ENCODE measurements at places on chromosomes 7 and 10.

DNA sequence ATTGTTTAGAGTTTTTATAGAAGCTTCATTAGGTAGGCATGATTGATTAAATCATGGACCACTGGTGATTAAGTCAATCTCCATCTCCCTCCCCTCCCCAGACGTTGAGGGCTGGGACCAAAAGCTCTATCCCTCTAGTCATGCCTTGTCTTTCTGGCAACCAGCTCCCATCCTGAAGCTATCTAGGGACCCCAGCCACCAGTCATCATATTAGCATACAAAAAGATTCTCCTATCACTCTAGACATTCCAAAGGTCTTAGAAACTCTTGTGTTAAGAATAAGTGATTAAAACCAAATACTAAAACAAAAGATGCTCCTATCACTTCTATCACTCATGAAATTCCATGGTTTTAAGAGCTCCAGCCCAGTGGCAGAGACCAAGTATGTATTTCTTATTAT is 178.2 kb downstream of the RAPGEF5 start:
- DNase-seq, result no peak

DNA sequence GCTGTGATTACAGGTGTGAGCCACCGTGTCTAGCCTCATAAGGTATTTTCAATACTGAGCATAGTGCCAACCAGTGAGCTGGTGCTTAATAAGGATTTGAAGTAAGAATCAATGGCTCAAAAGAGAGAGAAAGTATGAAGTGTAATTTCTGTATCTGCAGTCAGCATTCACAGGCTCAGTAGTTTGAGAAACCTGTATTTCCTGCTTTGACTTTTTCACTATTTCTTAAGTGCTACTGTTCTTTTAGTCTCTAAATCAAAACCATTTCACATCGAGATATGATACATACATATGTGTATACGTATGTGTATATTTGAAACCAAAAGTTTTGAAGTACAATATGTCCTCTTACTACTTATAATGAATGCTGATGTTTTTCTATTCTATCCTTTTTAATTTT is 189.9 kb downstream of the PPP1R9A start:
- no peak for DNase-seq

DNA sequence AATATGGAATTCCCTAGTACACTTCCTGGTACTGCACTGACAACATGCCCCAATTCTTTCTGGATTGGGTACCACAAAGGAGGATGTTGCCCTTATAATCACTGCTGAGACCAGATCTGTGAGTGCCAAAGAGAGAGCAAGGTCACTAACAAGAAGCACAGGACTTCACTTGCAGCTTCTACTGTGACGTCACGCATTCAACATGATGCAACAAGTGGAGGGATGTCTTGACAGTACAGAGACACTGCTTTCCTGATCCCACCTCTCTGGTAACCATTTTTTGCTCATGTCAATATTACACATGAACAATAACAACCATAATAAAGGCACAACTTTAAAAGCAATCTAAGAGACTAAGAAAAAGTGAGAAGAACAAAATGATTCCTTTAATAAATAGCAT is 414.1 kb upstream of the LRRN3 start:
- DNase-seq, result no peak

GRCh38 chr10:71868192-71868697 is 17.2 kb upstream of the PSAP start:
- DNase-seq, result peak; percentile 96

GRCh38 chr7:135077642-135078041 is 70.2 kb upstream of the TMEM140 start:
- DNase-seq, result no peak

- no peak for DNase-seq
Measured at GRCh38 chr10:97736403-97736901, 476 bp upstream of the ZFYVE27 start.

DNA sequence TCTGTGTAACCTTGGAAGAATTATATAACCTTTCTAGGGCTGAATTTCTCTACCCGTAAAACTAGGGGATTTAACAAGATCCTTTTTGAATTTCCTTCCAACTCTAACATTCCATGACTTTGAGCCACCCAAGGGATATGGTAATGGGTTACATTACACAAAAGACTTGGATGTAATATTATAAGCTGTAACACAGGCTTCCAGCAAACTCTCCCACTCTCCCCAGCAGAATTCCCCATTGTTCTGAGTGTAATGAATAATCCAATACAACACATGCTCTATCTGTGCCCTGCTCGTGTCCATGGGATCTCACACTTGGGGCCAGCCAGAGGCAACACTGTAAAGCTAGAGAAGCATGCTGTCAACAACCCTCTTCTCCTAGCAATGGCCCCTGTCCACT is 790.6 kb upstream of the AUTS2 start:
- no peak for DNase-seq

- DNase-seq, result no peak
Measured at GRCh38 chr10:104088239-104088638, 2.6 kb upstream of the COL17A1 start.

GRCh38 chr10:45006276-45007030 is 5.7 kb downstream of the ZNF22 start:
- DNase-seq, result peak; percentile 52

- no peak for DNase-seq
Measured at GRCh38 chr7:70566671-70567070, 565.3 kb upstream of the GALNT17 start.

DNA sequence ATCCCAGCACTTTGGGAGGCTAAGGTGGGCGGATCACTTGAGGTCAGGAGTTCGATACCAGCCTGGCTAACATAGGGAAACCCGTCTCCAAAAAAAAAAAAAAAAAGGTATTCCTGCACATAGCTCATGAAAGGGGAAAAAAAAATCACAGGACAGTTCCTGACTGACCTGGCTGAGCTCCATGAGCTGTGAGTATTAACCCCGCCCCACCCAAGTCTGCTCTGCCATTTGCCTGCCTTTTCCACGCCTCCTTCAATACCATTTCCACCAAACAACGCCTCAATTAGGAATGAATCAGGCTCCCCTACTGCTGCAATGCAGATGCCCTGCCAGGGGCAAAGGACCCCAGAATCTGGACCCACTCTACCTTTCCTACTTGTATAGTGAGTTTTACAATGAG is 55.0 kb downstream of the PDIA4 start:
- no peak for DNase-seq

GRCh38 chr7:8908889-8909288 is 475.5 kb downstream of the NXPH1 start:
- DNase-seq, result no peak

DNA sequence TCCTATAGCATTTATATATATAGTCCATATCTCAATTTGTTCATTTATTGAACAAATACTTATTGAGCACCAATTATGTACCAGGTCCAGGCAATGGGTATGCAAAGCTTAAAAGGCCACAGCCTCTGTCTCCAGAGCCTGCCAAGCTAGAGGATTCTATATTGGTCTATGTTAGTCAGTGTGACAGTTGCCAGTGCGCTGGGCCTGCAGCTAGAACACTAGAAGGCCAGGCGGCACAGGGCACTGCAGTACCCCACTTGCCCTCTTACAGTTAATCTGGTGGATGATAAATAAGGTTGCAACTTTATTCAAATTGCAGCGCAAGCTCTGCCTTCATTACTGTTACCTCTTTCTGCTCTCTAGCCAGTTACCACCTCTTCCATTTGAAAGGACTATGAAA is 68.8 kb downstream of the PPP1R3C start:
- DNase-seq, result no peak

DNA sequence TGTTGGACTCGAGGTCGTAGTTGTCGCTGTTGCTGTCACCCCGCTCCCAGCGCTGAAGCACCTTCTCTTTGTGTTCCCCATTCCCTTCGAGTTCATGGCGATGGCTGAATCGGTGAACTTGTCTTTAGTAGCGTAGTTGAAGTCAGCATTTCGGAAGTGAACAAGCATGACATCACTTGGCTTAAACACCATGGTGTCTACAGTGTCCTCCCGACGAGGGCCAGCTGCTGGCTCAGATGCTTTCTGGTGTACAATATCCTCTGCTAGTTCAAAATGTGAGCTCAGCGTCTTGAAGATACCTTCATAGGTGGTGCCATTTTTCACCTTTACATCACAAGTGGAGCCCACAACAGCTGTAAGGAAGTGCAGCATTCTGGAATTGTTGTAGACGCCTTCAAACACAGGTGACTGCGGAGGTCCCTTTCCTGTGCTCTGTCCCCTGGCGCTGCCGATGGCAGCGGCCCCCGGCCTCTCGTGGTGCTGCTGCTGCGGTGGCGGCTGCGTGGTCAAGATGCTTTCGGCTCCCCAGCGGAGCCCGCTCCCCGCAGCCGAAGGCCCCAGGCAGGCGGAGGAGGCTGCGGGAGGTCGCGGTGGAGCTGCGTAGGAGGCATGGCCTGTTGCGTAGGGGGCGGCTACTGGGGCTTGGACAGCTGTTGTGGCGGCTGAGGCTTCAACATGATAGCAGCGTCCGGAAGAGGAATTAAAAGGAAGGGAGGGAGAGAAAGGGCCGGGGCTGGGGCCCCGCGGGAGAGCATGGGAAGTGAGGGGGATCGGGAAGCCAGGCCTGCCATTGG is 59.3 kb downstream of the ANKMY2 start:
- no peak for DNase-seq

DNA sequence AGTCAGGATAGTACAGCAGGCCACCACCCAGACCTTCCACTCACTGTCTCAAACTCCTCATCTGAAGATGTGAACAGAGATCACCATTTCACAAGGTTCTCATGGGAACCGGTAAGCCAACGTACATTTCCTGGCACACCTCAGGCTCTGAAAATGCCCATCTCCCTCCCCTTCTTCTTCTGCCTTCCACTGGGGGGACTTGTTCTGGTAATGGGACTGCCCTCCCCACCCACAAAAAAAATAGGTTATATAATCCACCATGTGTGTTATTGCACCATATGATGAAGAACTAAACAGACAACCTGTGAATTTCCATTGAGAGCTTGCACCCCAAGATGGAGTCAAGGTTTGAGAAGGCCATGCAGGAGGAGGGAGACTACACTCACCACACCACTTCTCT is 42.1 kb upstream of the IKZF1 start:
- no peak for DNase-seq

DNA sequence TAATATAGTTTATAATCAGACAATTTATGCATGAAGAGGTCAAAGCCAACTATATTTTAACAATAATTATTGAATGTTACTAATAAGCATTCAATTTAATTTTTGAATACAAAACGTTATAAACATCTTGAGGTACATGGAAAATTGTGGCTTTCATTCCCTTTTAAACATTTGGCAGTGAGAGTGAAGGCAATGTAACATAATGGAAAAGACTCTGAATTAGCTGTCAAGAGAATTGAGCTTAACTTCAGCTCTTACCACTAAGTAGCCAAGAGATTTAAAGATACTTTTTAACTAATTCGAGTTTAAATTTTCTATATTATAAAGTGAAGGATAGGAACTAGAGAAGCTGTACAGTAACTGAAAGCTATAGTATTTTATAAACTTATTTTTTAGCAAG is 98.6 kb downstream of the SEMA3A start:
- DNase-seq, result no peak

DNA sequence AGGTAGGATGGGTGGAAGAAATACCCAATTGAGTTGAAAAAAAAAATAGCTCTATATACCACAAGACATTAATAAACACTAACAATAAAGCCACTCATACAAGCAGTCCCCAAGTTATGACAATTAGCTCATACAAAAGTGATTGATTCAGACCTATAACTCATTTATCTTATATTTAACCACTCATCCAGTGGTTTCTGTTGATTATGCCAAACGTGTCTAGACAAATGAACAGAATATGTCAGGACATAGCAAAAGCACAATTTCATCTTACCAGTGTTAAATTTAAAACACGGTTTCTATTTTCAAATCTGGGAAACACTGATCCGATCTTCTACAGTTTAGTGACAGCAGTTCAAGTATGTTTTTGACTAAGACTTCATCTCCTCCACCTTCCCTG is 17.0 kb downstream of the ABI1 start:
- DNase-seq, result no peak

- no peak for DNase-seq
Measured at GRCh38 chr7:7254908-7255307, 72.6 kb downstream of the C1GALT1 start.

- DNase-seq, result no peak
Measured at GRCh38 chr10:73232887-73233286, 14.2 kb downstream of the DNAJC9 start.

- DNase-seq, result no peak
Measured at GRCh38 chr10:43377424-43377883, 6.0 kb downstream of the FXYD4 start.
